A172 (cell line): ENCODE measurements at places on chromosomes 7 and 10. TPM values are rescaled to one million over a fixed set of nuclear protein-coding genes. Genes with fewer than 3 reads are reported as not detected.

The COBL gene
- 1.0 and 1.6 TPM in 2 replicates for total RNA-seq

The SPDYE2 gene
- 0.10 TPM in 1 of 2 replicates, not detected in the other for total RNA-seq

The GCK gene
- not detected in 2 replicates for total RNA-seq

The MRPS33 gene
- 30.1 and 41.0 TPM in 2 replicates for total RNA-seq

The ACTR1A gene
- total RNA-seq: 163 and 193 TPM in 2 replicates

The C10orf53 gene
- not detected in 2 replicates for total RNA-seq

The WNT8B gene
- not detected in 2 replicates for total RNA-seq

The GLI3 gene
- 2.5 and 2.8 TPM in 2 replicates for total RNA-seq

DNA sequence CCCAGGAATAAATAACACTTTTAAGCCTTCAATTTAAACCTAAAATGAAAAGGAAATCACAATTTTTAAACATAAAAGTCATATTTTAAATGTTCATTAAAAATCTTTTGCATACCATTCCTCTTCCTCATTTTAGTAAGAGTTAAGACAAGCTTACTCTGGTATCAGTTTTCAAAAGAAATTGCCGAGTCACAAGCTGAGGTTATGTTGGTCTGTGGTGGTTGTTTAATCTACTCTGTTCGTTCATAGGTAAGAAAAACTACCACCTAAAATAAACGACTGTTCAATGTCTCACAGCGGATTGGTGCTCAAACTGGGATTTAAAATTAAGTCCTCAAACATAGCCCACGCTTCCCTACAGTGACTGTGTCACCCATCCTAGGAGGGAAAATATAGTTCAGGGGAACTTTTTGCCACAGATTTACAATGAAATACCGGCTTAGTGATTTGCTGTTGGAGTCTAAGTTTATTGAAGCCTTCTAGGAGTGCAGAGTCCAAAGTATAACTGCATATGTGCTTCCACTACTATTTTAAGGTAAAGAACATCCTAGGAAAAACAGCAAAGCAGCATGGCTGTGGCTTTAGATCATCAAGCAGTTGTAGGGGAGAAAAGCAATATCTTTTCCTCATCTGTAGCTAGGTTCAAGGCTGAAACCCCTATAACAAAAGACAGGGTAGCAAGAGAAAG, 61.1 kb downstream of the GNAT3 start:
- DNase-seq: no peak

GRCh38 chr7:66950311-66950710, 29.3 kb downstream of the TMEM248 start:
- DNase-seq: peak; percentile 34

DNA sequence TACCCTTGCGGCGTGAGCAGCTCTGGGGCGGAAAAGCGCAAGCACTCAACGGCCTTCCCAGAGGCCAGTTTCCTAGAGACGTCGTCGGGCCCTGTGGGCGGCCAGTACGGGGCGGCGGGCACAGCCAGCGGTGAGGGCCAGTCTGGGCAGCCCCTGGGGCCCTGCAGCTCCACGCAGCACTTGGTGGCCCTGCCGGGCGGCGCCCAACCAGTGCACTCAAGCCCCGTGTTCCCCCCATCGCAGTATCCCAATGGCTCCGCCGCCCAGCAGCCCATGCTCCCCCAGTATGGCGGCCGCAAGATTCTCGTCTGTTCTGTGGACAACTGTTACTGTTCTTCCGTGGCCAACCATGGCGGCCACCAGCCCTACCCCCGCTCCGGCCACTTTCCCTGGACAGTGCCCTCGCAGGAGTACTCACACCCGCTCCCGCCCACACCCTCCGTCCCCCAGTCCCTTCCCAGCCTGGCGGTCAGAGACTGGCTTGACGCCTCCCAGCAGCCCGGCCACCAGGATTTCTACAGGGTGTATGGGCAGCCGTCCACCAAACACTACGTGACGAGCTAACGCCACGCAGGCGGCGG, 12.6 kb downstream of the TRIM8 start:
- DNase-seq: no peak

- peak; percentile 30 for DNase-seq
Observed at GRCh38 chr7:74718336-74718735, 55.5 kb upstream of the NCF1 start.

GRCh38 chr7:134901389-134902020, 84.8 kb upstream of the AGBL3 start:
- DNase-seq: no peak

DNA sequence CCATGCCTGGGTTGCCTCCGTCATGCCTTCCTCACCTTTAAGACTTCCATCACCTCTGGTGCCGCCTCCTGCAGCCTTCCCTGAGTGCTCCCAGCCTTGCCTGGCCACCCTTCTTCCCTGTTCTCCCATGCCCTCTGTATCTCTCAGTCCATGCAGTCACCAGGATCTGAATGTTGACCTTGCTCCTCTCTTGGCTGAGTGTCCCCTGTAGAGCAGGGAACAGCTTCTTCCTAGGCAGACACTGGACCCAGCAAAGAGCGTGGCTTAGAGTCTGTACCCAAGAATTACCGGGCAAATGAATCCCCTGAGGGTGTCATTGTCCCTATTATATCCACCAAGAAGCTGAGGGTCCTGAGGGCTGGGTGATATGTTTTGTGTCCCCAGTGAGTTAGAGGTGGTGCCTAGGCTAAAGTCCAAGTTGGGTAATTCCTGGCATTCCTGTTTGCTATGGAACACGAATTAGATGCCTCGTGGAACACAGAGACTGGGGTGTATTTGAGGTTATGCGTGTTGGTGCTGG, 505.6 kb downstream of the RPS24 start:
- no peak for DNase-seq

DNA sequence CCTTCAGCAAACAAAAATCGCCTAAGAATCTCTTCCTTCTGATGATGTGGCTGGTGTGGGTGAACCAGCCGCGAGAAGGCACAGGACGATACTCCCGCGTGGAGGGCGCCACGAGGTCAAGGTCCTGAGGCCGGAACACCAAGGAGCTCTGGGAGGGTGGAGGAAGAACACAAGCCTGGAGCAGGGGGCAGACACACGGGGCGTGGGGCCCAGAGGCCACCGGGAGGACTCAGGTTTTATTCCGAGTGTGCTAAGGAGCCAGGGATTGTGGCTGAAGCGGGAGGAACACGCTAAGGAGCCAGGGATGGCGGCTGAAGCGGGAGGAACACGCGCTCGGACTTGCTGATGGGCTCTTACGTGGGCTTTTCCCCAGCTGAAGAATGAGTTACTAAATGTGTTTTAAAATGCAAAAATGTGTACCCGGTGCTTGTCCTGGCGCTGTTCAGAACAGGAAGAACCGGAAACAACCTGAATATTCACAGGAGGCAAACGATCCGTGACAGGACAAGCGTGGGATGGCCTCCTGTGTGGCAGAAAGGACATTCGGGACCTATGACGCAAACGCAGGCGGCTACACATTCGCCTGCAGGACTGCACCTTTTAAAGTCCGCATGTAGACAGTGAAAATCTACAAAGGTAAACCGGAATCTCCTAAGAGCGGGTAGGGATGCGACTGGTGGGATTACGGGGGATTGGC, 64.0 kb downstream of the MAD1L1 start:
- no peak for DNase-seq

GRCh38 chr10:47043928-47044538, 132.8 kb downstream of the PTPN20 start:
- no peak for DNase-seq
